ENCODE measurements at places on chromosomes 16 and 17.
A peak's percentile ranks its signal among the peaks of the same experiment; 100 is the strongest.

GRCh38 chr17:42989726-42990652 lies 8.2 kb upstream of the RPL27 start:
- no peak for DNase-seq
- peak overlapping the region; percentile 51 for H3K27ac ChIP-seq
- H3K36me3 ChIP-seq: peaks cover 73% of the 10 kb centered on the region
- no peak overlapping the region for H3K4me3 ChIP-seq

GRCh38 chr16:19963301-19963700 lies 78.7 kb upstream of the GPRC5B start:
- no peak for DNase-seq
- no peak overlapping the region for H3K27ac ChIP-seq
- H3K4me3 ChIP-seq: no peak overlapping the region
- no peaks in the 10 kb centered on the region for H3K36me3 ChIP-seq

DNA sequence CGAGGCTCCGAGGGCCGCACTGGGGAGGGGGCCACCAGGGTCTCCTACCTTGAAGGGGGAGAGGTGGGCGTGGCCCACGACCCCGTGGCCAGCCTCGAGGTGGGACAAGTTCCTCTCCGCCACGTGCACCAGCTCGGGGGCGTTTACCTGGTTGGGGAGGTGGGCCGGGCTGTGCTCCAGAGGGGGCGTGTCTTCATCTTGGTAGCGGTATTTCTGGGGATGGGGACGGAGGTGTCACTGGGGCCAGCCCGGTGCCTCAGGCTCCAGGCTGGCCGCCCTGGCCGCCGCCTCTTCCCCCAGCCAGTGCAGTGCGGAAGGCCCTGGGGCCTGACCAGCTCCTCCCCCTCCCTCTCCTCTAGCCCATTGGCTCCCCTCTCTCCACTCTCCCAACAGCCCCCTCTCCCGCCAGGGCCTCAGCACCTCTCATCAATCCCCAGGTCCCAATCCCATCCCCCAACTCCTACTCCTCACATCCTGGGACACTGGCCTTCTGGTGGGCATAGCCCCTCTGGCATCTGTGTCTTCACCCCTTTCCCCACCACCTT lies 11.5 kb downstream of the DLG4 start:
- H3K27me3 ChIP-seq: no peaks in the 10 kb centered on the region
- H3K27ac ChIP-seq: no peak overlapping the region
- H3K4me3 ChIP-seq: no peak overlapping the region
- DNase-seq: no peak
- peaks cover 44% of the 10 kb centered on the region for H3K36me3 ChIP-seq

DNA sequence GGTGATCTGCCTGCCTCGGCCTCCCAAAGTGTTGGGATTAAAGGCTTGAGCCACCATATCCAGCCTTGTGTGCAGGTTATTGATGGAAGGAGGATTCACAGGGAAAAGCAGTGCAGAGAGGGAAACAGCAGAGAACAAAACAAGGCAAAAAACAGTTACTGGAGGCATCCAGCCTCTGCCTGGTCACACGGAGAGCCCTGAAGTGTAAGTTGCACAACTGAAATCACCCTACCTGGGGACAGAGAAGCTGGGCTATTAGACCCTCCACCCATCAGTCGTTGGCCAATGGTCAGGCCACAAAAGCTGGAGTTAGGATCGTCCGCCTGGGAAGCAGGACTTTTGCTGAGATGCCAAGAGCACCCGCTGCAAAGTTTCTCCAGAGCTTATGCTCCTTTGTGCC lies 57.9 kb upstream of the BCO1 start:
- peak overlapping the region; percentile 67 for H3K27ac ChIP-seq
- no peaks in the 10 kb centered on the region for H3K27me3 ChIP-seq
- DNase-seq: no peak
- no peaks in the 10 kb centered on the region for H3K36me3 ChIP-seq

- no peak overlapping the region for H3K4me3 ChIP-seq
- DNase-seq: no peak
Measured at GRCh38 chr17:17087424-17088015, 45.3 kb downstream of the MPRIP start.

GRCh38 chr17:80594431-80595269 lies 50.0 kb downstream of the RPTOR start:
- peak; percentile 11 for DNase-seq
- no peak overlapping the region for H3K4me3 ChIP-seq
- no peak overlapping the region for H3K27ac ChIP-seq
- H3K36me3 ChIP-seq: no peaks in the 10 kb centered on the region
- peaks cover 6% of the 10 kb centered on the region for H3K4me1 ChIP-seq
- H3K27me3 ChIP-seq: no peaks in the 10 kb centered on the region

- H3K27me3 ChIP-seq: peaks cover 9% of the 10 kb centered on the region
- no peak overlapping the region for H3K27ac ChIP-seq
- H3K4me3 ChIP-seq: no peak overlapping the region
- H3K4me1 ChIP-seq: peaks cover 14% of the 10 kb centered on the region
- H3K36me3 ChIP-seq: no peaks in the 10 kb centered on the region
Measured at GRCh38 chr17:39244016-39244599, 18.4 kb upstream of the STAC2 start.

DNA sequence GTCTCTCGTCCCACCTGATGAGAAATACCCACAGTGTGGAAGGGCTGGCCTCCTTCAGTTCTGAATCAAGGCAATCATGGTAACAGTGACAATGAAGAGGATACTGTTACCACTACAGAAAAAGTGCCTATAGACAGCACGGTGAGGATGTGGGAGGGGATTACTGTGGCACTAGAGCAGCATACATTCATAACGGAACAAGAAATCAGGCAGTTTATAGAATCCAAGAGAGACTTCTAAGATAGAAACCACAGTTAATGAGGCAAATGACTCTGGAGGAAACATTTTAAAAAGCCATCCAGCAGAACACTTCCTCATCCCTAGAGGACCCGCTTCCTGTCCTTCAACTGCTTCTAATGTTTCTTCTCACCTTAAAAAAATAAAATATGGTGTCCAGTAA lies 2.7 kb downstream of the RUSF1 start:
- no peak overlapping the region for H3K27ac ChIP-seq
- H3K4me1 ChIP-seq: peaks cover 6% of the 10 kb centered on the region
- H3K4me3 ChIP-seq: no peak overlapping the region
- H3K27me3 ChIP-seq: no peaks in the 10 kb centered on the region
- no peak for DNase-seq

GRCh38 chr17:76772842-76773525 lies 35.1 kb downstream of the MFSD11 start:
- no peaks in the 10 kb centered on the region for H3K27me3 ChIP-seq
- H3K4me1 ChIP-seq: no peaks in the 10 kb centered on the region
- peak overlapping the region; percentile 54 for H3K4me3 ChIP-seq
- peak; percentile 95 for DNase-seq
